GM04503 (cell line): ENCODE measurements at places on chromosomes 1 and 21.
A peak's percentile ranks its signal among the peaks of the same experiment; 100 is the strongest.

GRCh38 chr21:44295163-44295573 is 4.7 kb upstream of the PFKL start:
- no peak for DNase-seq

- DNase-seq, result no peak
Measured at GRCh38 chr1:199629624-199630023, 397.9 kb upstream of the NR5A2 start.

DNA sequence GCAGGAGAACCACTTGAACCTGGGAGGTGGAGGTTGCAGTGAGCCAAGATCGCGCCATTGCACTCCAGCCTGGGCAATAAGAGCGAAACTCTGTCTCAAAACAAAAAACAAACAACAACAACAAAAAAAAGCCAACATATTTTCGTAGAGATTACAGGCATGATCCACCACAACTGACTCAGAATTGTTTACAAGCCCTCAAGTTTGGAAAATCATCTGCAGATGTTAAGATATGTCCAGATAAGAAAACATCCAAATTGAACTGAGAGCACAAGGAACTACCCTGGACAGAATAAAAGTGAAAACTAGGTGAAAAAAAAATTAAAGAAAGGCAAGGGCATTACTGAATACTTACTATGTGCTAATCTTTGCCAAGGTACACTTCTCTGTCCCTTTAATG is 89.8 kb upstream of the WLS start:
- no peak for DNase-seq

DNA sequence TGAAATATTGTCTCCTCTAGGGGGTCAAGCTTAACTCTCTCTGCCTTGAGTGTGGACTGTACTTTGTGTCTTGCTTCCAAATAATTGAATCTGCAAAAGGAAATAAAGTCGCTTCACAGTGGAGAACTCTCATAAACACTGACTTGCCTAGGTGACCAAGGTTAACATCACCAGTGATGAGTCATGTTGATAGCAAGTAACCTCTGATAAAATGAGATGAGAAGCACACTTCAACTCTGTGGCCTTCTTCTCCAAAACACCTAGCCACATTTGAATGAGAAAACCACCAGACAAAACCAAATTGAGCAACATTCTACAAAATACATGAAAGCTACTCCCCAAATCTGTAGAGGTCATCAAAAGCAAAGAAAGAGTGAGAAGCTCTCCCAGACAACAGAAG is 37.6 kb downstream of the PDE4B start:
- DNase-seq, result no peak

- no peak for DNase-seq
Measured at GRCh38 chr1:31485166-31485565, 72.2 kb downstream of the SERINC2 start.

GRCh38 chr1:150366416-150367296 is 2.7 kb downstream of the RPRD2 start:
- no peak for DNase-seq

GRCh38 chr1:12415038-12415466 is 185.2 kb downstream of the VPS13D start:
- DNase-seq, result no peak

GRCh38 chr1:12166834-12167492 is at the start of gene TNFRSF1B:
TNFRSF1B (plus strand) TSS chr1:12166991; CDS start chr1:12167092, 101 bp downstream.
- no peak for DNase-seq

DNA sequence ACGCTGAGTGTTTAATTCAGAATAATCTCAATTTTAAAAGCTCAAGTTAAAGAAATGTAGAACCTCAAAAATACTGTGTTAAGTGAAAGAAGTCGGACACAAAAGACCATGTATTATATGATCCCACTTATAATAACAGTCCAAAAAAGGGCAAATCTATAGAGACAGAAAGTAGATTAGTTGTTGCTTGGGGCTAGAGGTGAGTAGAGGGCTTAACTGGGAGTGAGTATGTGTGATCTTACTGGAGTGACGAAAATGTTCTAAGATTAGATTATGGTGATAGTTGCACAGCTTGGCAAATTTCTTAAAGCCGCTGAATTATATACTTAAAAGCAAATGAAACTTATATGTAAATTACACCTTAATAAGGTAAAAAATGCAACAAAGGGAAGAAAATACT is 150.5 kb downstream of the APP start:
- DNase-seq, result no peak

- DNase-seq, result no peak
Measured at GRCh38 chr21:36375994-36376393, 9.2 kb upstream of the CHAF1B start.

DNA sequence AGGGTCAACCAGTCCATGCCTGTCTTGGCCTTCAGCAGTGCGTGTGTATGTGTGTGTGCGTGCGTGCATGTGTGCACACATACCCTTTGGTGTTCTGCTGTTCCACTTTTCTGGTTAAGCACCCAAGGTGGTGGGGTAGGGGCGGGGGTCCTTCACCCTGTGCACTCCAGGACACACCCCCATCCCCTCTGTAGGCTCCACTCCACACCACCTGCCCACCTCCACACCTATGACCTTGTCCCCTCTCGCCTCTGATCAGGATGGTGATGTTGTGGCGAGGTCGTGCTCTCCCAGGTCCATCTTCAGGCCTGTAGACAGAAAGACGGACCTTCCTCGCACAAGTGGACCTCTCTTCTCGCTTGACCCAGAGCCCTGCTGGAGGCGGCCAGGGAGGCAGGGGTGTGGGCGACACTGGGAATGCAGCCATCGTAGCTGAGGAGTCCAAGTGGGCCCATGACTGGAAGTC is 44.6 kb downstream of the WDR4 start:
- DNase-seq, result no peak

GRCh38 chr1:165129568-165130164 is 226.8 kb downstream of the LMX1A start:
- DNase-seq, result no peak

GRCh38 chr1:225866061-225866837 is 15.9 kb downstream of the TMEM63A start:
- no peak for DNase-seq

- DNase-seq, result no peak
Measured at GRCh38 chr1:43747736-43748135, 40.4 kb downstream of the ST3GAL3 start.

DNA sequence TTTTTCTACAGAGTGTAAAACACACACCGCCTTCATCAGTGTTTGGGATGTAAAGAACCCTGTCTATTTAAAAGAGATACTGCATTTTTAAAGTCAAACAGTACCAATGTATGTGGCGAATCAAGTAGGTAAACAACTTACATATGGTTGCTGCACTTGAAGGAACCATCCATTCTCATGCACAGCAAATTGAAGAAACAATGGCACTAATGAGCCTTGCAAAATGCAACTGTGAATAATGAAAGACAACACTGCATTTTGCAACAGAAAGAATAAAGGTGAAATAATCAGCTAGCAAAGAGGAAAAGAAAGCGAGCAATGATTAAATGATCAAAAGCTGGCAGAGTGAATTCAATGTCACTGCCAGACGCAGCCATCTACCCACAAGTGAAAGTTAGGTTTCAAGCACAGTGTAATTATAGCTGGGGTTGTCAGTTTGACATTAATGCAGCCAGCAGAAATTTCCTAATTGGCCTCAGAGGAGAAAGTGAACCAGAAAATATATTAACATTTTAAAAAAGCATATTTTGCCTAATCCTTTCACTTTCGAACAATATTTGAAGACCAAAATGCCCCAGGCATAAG is 10.9 kb upstream of the BARHL2 start:
- DNase-seq, result no peak

DNA sequence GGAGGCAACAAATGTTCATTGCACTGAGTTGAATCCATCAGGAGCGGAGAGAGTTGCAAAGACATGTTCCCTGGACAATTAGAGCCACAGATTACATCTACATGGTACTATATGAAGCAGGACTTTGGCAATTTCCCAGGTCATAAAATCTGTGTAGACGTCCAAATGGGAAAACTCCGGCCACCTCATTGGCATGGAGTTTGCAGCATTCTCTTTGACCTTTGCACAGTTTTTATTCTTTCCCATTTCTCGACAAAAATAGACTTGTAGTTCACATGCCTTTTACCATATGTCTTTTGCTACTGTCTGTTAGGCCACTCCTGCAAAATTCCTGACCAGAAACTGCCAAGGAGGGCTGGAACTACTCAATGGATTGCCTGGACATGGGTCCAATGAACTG is 48.2 kb downstream of the UBE2T start:
- DNase-seq, result no peak

- no peak for DNase-seq
Measured at GRCh38 chr1:117447661-117448060, 80.4 kb downstream of the MAN1A2 start.

GRCh38 chr21:40950970-40951369 is 104.0 kb upstream of the DSCAM start:
- no peak for DNase-seq

- peak; percentile 18 for DNase-seq
Measured at GRCh38 chr1:177913762-177914540, 55.9 kb downstream of the SEC16B start.

DNA sequence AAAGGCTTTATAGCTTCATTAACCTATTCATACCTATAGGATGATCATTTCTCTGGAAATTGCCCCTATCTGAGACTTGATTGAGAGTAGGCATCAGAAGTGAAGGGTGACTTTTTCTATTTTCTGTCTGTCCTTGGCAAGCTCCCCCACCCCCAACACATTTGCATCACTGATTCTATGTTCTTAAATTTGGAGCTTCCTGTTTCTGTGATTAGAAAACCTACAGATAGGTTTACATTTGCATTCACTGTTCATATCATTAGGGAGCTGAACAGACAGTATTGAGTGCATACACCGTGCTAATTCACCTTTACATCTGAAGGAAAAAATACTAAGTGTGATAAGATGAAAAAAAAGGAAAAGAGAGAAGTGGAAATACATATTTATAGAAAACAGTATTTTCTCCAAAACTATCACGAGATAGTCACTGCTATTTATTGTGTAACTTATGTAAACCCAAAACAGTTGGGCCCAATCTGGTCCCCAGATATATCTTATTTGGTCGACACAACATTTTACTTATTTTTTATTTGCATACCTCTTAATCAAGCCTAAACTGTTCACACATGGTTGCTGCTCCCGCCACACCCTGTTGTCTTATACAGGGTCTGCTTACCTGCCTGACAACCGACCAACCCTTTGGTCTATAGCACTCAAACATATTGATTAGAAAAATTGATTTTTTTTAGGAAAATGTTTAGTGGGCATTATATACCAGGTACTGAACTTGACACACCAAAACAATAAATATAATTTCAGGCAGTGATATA is 218.8 kb downstream of the NTNG1 start:
- DNase-seq, result no peak

DNA sequence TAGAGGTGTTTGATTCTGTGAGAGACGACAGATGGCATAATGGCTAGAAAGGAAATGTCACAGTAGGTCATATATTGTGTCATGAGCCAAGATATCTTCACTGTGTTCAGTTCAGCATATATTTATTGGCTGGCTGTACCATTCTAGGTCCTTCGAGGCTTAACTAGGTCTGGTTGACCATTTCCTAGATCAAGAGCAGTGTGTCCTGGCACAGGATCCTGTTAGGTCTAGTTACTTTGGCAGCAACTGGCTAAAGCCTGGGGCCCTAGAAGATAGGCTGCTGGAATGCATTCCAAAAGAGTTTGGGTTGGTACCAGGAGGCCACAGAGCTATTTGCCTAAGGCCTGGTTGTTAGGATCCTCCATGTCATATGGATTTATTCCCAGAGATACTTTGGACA is 20.9 kb downstream of the ZBTB40 start:
- peak; percentile 32 for DNase-seq

DNA sequence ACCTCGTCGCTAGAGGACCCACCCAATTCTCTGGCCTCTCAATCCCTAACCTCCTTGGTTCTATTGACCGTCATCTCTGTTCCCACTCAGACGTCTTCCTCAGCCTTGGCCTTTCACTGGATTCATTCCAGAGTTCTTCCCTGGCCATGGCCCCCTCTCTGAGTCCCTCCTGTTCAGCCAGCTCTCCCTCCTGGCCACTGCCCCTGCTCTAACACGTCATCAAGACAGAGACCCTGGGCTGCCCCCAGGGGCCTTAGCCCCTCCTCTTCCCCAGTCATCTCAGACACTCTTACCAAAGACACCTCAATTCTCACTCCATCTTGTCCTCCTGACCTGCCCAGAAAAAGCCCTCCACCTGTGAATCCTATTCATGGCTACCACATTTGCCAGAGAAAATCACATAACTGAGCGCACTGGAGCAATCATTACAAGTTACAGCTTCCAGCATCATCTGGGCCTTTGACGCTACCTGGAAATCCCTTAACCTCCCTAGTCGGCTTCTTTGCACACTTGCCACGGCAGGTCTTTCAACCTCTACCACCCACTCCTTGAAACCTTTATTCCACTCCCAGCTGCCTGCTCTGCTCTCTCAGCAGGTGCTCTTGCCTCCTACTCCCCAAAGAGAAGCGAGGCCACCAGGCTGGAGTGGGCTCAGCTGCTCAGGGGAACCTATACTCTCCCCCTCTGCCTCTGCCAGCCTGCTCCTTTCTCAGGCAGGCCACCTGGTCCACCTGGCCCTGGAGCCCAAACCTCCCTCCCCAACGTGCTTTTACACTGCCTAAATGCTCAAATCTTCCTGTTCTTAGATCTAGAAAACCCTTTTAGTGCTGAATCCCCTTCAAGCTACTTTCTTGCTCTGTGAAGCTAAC is 14.0 kb downstream of the DCST2 start:
- no peak for DNase-seq

- no peak for DNase-seq
Measured at GRCh38 chr1:204819495-204819894, 51.2 kb upstream of the NFASC start.

DNA sequence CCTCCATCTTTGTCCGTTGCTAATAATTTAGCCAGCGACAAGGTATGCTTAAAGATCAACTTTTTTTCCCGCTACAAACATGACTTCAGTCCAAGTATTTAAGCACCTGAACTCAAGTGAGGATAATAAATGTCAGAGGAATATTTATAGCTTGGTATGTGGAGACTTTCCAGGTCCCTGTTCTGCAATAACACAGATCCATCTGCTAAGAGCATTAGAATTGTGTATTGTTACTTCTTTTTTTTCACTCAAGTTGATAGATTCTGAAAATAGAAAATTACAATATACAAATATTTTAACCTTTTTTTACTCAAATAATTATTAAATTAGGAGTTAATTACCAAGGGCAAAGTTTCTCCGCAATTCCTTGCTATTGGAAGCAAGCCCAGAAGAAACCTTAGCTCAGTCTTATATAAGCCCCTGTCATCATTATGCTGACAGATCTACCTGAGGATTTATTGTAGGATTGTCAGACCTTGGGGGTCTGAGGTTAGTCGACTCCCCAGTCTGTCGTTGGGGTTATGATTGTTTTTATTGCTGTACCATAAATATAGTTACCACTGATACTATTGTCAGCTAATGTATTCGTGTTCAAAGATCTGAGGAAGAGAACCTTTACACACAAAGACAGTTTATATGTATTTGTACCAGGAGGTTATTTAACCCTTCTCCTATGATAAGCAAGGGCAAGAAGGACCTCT is 337.9 kb downstream of the TBX15 start:
- DNase-seq, result no peak

- no peak for DNase-seq
Measured at GRCh38 chr21:25700741-25701140, 34.0 kb downstream of the ATP5PF start.

DNA sequence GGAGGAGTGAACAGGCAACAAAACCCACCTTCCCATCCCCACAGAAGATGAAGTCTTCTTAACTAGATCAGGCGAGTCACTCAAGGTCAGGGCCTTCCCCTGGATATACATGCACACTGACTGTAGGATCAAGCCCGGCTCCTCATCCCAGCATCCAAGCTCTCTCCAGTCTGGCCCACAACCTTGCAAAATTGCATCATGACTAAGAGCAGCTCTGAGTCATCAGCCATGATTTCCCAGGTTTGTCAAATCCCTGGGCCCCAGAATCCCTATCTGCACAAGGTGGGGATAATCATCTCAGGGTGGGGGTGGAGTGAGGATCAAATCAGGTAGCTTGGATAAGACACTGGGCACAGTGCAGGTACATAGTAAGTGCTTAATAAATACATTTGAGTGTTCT is 199.3 kb upstream of the GRIK3 start:
- DNase-seq, result no peak
